CD4-positive, CD25-positive, alpha-beta regulatory T cell (primary cell): ENCODE measurements at places on chromosomes 7 and 10.

DNA sequence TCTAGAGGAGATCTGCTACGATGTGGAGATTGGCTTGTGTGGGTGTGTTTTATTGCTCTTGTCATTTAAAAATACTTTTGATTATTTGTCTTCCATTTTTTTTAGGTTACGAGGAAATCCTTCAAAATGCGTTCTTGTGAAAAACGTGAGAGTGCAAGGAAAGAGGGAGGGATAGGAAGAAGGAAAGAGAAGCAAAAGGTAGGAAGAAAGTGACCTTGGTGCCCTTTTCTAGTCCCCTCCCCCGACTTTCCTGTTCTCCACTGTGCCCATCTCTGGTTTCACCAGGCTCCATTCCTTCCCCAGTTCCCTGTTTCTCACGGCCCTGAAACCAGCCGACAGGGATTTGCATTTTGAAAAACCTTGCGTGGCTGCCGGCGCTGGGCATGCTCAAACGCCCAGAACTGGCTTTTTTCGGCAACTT is 506 bp upstream of the GNAI1 start:
- no peak for DNase-seq

DNA sequence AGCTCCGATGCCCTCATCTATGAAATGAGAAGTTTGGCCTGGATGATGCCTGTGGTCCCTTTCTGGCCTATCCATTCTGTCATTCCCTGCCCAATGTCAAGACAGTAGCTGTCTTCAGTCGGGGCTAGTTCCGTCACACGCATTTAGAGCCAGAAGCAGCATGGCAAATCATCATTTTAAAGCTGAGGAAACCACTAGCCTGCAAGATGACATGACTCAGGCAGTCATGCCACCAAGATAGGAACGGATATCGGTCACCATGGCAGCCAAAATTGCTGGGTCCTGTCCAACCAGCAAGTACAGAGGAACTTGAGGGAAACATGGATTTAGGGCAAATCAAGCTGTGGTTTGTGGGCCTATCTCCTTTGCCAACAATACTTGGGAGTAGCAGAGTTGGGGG is 64.5 kb upstream of the MRLN start:
- DNase-seq, result no peak

DNA sequence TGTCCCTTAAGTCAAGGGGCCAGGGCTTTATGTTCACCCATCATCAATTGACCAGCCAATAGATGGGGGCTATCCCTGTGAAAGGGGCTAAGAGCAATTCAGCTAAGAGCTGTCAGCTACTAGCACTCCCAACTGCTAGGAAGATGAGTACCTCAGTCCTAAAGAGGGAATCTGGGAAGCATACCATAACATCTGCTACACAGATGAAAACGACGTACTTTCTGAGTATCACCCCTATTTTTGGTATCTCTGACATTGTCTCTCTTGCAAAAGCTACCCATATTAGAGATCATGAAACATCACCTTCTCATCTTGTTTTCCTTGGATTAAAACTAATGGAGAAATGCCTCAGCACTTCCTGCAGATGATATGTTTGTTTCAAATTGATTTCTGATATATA is 7.5 kb upstream of the SMNDC1 start:
- no peak for DNase-seq

- no peak for DNase-seq
Observed at GRCh38 chr7:112707655-112708054, 82.5 kb downstream of the TMEM168 start.

- peak; percentile 68 for DNase-seq
Observed at GRCh38 chr10:70145666-70146488, 623 bp downstream of the TYSND1 start.

GRCh38 chr10:133013463-133013862 is 71.1 kb upstream of the CFAP46 start:
- DNase-seq, result no peak
